NCI-H774 (cell line): ENCODE measurements at places on chromosomes 6 and 20.

DNA sequence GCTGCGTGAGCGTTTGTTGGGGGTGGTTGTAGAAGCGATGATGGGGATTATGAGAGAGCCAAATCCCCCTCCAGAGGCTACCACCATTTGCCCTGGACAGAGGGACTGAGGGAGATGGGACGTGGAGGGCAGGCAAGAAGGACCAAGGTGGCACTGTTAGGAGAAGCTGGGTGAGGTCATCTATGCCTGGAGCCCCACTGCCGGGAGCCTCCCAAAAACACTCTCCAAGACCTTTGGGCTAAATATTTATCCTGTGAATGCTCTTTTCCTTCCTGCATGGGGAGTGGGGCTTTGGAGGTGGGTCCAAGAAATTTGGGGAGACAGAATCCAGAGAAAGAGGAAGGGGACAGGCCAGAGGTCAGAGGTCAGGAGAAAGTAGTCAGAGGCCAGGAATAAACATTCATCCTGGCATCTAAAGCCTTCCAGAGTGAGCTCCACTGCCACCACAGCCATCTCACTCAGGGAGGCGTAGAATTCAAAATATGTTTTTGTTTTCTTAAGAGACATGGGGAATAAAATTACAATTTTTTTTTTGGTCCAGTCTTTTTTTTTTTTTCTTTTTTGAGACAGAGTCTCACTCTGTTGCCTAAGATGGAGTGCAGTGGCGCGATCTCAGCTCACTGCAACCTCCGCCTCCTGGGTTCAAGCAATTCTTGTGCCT, 17.8 kb upstream of the PTGIS start:
- DNase-seq: no peak

GRCh38 chr20:17438436-17439039, 92.6 kb downstream of the BFSP1 start:
- no peak for DNase-seq

- no peak for DNase-seq
Observed at GRCh38 chr6:296151-297122, 4.2 kb downstream of the DUSP22 start.

DNA sequence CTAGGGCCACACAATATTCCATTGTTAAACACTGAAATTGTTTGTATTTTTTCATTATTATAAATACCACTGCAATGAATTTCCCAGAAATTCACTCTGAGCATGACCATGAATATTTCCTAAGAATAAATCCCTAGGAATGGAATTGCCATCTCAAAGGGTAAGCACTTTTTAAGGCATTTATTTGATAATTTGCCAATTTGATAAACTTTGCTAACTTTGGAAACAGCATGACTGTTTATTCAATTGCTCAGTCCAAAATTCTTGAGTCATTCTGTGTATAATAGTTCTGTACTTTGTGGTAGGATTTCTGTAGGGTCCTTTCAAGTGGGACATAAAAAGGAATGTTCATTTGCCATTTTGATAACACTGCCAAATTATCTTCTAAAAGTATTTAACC, 44.2 kb upstream of the TOX2 start:
- DNase-seq: no peak

- DNase-seq: no peak
Observed at GRCh38 chr6:2203264-2203663, 42.1 kb downstream of the GMDS start.

DNA sequence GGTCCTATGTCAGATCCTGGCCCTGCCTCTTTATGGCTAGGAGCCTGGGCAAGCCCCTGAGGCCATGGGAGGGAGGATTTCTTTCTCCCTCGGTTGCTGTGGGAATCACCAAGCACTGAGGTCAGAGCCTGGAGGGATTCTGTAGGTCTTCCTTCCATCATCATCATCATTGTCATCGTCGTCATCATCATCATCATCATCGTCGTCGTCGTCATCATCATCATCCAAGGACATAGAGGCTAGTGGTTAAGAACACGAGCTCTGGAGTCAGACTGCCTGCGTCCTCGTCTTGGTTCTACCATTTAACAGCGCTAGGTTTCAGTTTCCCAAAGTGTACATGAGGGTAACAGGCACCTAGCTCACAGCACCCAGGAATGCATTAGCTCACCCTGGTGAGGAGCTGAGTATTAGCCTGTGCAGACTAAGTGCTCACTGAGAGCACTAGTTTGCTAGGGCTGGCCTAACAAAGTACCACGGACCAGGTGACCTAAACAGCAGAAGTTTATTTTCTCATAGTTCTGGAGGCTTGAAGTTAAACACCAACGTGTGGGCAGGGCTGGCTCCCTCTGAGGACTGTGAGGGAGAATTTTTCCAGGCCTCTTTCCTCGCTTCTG, 92.5 kb upstream of the CCDC167 start:
- DNase-seq: no peak

- no peak for DNase-seq
Observed at GRCh38 chr6:42383421-42384205, 68.1 kb downstream of the TRERF1 start.

- DNase-seq: no peak
Observed at GRCh38 chr20:52071136-52071535, 120.4 kb downstream of the ZFP64 start.

DNA sequence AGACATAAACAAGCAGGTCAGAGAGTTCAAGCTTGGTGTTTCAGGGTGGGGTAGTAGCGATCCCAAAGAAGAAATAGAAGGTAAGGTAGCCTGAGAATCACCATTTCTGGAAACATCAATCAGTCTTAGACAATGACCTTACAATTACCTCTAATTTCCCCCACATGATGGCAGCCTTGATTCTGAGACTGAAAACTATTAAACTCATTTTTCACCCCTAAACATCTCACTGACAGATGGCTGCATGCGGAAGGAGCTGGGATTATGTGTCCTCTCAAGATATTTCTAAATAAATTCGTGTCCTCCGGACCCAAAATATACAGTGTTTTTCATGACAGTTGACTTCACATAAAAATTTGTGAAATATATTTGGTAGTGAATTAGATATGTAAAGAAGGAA, 61.0 kb downstream of the KIF6 start:
- no peak for DNase-seq

- no peak for DNase-seq
Observed at GRCh38 chr20:4303136-4303535, 287.8 kb upstream of the RNF24 start.

GRCh38 chr6:18166312-18167036, 11.3 kb downstream of the KDM1B start:
- no peak for DNase-seq

GRCh38 chr6:152048921-152049320, 241.4 kb downstream of the ESR1 start:
- DNase-seq: no peak

DNA sequence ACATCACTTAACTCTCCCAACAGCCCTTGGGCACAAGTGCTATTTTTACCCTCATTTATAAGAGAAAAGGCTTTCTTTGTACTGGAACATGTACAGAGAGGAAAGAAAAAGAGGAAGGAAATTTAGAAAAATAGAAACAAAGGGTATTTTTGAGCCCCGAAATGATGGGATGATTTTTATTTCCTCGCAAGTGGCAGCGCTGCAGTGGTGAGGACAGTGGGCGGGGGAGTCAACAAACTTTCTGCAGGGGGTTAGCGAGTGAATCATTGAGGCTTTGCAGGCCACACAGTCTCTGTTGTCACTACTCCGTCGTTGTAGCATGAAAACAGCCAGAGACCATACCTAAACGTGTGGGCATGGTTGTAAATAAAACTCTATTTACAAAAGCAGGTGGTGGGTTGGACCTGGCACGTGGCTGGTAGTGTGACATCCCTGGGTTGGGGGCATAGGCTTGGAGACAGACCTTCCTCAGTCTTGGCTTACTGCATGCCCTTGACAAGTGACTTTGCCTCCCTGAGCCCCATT, 25.5 kb upstream of the OCSTAMP start:
- no peak for DNase-seq

GRCh38 chr6:111763381-111763780, 109.9 kb downstream of the FYN start:
- no peak for DNase-seq

DNA sequence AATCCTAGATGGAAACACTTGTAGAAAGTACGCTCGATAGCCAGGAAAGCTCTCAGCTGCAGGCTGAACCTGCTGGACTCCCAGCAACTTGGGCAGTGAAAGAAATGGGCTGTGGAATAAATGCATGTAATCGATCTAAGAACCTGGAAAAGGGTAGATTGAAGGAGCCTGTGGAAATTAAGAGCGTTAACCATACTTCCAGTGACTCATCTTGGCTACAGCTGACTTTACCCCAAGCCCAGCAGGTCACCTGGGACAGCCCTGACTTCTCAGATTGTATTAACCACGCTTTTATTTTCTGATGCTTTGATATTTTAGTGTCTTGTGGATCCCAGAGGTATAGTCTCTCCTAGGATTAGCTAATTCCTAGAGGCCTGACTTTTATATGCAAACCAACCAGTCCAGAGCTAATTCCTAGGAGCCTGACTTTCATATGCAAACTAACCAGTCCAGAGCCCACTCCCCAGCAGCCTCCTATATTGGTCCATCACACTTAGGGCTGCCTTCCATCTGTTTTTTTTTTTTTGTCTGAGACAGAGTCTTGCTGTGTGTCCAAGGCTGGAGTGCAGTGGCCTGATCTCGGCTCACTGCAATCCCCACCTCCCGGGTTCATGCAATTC, 86.3 kb downstream of the GMPR start:
- DNase-seq: no peak

- DNase-seq: no peak
Observed at GRCh38 chr6:160398674-160399271, 50.6 kb downstream of the SLC22A3 start.

- DNase-seq: no peak
Observed at GRCh38 chr6:24543683-24544082, 48.9 kb downstream of the ALDH5A1 start.

DNA sequence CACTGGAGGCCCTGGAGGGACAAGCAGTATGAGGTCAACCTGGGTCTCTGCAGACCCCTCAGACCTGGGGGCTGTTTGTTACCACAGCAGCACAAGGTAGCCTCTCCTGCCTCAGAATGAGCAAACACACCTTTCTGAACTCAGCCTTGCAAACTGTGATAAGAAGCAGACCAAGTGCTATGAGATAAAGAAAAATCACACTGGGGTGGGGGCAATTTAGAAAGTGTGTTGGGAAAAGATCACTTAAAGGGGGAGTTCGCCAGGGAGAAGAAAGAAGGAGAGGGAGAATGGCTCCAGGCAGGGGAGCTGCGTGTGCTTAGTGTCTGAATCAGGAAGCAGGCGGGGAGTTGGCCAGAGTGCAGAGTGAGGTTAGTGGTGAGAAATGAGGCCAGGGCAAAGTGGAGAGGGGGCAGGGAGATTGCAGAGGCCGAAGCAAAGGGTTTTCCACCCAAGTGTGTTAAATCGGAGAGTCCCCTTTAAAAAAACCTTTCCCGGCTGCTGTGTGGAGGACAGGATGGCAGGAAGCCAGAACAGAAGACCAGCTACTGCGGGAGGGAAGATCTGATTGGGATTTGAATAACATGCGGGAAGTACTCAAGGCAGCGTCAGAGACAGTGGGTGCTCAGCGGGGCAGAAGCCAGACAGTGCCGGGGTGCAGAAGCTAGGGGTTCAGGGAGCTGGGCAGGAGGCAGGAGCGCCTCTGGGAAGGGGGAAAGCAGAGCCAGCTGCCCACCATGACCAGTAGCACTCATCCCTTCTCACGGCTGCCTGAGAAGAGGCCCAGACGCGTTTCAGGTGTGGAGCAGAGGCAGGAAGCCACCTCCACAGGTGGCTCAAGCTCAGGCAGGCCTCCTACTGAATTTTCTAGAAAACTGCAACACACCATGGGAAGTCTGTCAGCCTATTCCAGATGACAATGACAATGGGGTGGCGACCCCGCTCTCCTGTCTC, 9.0 kb downstream of the ADA start:
- DNase-seq: peak; percentile 8

GRCh38 chr6:30570740-30571074, 535 bp upstream of the ABCF1 start:
- DNase-seq: no peak

DNA sequence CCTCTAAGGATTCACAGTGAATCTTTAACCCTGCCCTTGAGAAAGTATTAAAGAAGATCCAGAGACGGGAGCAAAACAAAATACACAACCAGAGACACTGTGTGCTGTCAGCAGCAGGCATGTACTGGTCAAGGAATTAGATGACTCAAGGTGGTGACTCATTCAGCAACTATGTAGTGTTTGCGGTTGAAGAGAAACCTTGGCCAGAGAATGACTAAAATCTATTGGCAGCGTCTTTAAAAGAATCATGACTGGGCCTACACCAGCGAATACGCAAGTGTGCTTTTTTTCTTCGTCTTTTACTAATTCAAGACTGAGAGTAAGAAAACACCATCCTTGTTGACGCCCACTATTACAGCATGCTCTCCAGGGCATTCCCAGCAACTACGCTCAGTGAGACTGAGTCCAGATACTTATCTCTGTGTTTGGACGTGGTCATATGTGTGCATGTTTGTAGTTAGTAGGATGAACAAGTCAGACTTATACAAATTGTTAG, 72.4 kb upstream of the BACH2 start:
- DNase-seq: no peak

GRCh38 chr6:9405369-9405768, 970.0 kb upstream of the SLC35B3 start:
- DNase-seq: no peak

DNA sequence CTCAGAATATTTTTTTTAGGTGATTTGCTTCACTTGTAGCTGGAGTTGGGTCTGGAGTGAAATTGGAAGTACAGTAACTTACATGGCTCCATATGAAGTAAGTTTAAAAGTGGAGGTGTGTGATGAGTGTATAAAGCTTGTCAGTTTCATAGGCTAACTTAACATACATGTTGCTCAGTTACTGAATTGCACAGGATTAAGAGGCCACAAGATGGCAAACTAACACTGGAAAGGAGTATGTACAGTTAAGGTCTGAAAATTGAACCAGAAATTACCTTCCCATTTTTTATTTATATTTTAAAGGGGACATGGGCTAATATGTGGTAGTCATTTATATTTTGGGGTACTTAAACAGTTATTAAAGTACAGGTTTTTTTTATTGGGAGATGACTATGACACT, 45.3 kb upstream of the SMIM8 start:
- no peak for DNase-seq

DNA sequence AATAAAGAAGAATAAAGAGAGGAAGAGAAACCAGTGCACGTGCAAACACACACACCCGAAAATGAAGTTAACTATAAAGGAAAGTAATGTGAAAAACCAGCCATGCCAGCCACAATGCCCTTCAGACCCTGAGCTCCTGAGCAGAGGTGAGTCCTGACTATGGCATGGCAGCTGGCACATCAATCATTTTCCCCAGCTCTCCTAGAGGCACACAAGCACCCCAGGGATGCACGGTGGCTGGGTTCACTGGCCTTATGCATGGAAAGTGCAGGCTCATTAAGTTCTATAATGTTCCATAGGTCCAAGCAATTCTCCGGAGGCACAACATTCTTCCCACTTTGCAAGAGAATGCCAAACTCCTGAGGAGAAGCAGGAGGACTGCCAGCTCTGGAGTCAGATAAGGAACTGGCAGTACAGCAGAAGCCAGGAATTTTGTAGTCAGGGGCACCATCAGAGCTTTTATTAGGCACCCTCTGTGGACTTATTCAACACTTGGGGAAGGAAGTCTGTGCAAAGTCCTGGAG, 175.0 kb upstream of the PRDM1 start:
- DNase-seq: no peak
